ENCODE measurements at places on chromosomes 13 and 19.

DNA sequence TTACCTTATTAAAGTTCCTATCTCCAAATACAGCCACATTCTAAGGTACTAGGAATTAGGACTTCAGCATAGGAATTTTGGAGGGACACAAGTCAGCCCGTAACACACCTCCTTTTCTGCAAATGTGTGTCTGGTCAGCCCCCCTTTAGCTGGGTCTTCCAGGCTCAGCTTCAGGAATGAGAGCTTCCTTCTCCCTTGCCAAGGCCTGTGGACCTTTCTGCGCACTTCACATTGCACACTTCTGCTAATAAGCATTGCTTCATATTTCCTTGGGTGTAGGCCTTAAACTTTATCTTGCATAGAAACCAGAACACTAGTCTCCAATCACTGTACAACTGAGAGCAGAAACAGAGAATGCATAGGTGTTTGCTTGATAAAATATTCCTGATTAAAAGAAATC, 4.5 kb upstream of the STK24 start:
- DNase-seq = no peak

- no peak for DNase-seq
Observed at GRCh38 chr13:42356184-42356575, 84.2 kb downstream of the AKAP11 start.

GRCh38 chr19:29483641-29483920, 42.2 kb upstream of the VSTM2B start:
- DNase-seq = no peak

- DNase-seq = no peak
Observed at GRCh38 chr19:53394522-53394973, 401 bp upstream of the ZNF765 start.

DNA sequence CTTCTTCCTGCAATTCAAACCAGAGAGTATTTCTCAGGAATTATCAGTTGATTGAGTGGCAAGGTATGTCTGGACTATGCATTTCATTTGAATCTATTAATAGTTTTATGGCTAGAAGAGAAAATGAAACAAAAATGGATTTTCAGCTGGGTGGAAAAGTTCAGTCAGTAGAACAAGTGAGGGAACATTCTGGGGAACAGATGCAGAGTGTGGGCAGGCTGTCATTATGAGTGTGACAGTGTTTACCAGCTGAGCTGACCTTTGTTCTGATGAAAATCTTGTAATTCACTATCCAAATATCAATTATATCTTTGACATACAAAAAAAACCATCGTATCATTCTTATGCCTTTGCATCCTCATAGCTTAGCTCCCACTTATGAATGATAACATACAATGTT, 2.6 kb upstream of the CLC start:
- DNase-seq = no peak
